ENCODE measurements at places on chromosomes 4 and X. TPM values are rescaled to one million over a fixed set of nuclear protein-coding genes. Genes with fewer than 3 reads are reported as not detected.

DNA sequence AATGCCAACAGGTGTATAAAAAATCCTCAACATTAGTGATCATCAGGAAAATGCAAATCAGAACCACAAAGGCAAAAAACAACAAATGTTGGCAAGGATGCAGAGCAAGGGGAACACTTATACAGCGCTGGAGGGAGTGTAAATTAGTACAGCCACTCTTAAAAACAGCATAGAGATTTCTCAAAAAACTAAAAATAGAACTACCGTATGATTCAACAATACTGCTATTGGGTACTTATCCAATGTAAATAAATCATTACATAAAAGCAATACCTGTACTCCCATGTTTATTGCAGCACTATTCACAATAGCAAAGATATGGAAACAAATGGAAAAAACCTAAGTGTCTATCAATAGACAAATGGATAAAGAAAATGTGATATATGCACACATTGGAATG lies 171.3 kb downstream of the SLC7A11 start:
- DNase-seq = no peak

- DNase-seq = no peak
Measured at GRCh38 chr4:119962631-119963030, 104.0 kb downstream of the MAD2L1 start.

DNA sequence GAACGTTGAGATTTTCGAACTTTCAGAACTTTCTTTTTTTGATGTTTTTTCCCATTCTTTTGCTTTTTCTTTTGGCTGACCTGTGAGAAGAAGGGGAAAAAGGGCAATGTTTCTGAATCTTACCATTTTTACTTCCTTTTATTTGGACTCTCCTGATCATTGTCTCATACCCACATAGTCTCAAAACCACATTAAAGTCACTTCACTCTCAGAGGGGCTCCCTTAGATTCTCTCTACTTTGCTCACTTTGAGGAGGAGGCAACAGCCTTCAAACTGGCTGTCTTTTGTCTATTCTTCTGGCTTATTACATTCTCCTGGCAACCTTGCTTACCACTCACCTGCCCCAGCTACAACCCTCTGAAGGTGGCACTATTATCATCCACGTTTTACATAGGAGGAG lies 3.7 kb downstream of the CXCL9 start:
- DNase-seq = no peak

DNA sequence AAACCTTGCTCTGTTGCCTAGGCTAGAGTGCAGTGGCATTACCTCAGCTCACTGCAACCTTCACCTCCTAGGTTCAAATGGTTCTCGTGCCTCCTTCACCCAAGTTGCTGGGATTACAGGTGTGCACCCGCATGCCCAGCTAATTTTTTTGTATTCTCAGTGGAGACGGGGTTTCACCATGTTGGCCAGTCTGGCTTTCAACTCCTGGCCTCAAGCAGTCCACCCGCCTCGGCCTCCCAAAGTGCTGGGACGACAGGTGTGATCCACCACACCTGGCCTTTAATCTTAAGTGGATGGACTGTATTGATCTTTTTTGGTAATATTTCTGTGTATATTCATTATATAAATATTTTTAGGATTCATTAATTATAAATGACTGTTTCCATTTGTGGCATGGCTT lies 158.7 kb upstream of the CXorf51A start:
- no peak for DNase-seq

GRCh38 chr4:173185847-173186510 lies 17.4 kb downstream of the GALNT7 start:
- DNase-seq = no peak

GRCh38 chrX:23838953-23839352 lies 56.0 kb downstream of the SAT1 start:
- no peak for DNase-seq

GRCh38 chrX:135931644-135932487 lies 38.4 kb downstream of the SAGE1 start:
- peak; percentile 47 for DNase-seq

GRCh38 chr4:168831919-168832762 lies 177.9 kb downstream of the CBR4 start:
- DNase-seq = peak; percentile 88

DNA sequence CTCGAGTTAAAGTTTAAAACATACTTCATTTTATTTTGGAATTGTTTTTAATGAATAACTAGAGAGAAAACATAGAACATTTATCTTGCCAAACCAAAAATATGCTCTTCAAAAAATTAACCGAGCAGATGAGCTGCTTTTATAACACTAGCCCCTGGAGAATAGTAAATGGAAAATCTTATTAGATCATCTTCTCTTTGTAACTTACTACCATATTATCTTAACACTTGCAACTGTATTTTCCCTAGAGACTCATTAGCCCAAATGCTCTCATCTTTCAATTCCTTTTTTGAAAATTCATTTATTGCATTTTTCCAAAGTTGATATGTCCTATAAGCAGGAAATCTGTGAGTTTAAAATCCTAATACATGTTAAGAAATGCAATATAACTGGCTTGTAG lies 143.3 kb downstream of the CAMK2D start:
- no peak for DNase-seq

The F8A2 gene
- total RNA-seq = not detected

The TCEAL5 gene
- not detected for total RNA-seq

The IL2 gene
- total RNA-seq = not detected

The HMX1 gene
- total RNA-seq = 2.6 TPM

The RBM47 gene
- total RNA-seq = 200 TPM

All from thyroid gland (tissue), 4 donors.